ENCODE measurements at places on chromosomes 11 and 22.

- DNase-seq, result no peak
Measured at GRCh38 chr22:44137415-44137814, 43.3 kb upstream of the PARVG start.

- DNase-seq, result no peak
Measured at GRCh38 chr22:38452373-38453065, 2.5 kb downstream of the KCNJ4 start.

DNA sequence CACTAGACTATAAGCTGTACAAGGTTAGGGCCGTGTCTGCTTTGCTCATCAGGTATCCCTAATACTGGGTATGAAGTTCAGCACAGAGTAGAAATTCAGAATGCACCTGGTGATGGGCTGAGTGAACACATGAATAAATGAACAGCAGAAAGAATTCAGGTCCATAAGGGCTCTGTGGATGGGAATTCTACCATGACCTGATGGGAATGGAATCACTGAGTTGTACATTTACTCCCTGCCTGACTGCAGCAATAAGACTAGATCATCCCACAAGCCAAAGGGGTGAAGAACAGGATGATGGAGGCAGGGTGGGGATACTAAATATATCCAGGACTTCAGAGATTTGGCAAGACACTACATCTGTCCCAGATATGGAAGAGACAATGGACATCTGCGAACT lies 86.5 kb upstream of the CSNK2A3 start:
- DNase-seq, result no peak

- DNase-seq, result no peak
Measured at GRCh38 chr11:27207025-27207650, 155.9 kb downstream of the CCDC34 start.

- no peak for DNase-seq
Measured at GRCh38 chr11:41309716-41310115, 149.7 kb downstream of the LRRC4C start.

- peak; percentile 79 for DNase-seq
Measured at GRCh38 chr11:46392421-46393230, 1.1 kb upstream of the CHRM4 start.

DNA sequence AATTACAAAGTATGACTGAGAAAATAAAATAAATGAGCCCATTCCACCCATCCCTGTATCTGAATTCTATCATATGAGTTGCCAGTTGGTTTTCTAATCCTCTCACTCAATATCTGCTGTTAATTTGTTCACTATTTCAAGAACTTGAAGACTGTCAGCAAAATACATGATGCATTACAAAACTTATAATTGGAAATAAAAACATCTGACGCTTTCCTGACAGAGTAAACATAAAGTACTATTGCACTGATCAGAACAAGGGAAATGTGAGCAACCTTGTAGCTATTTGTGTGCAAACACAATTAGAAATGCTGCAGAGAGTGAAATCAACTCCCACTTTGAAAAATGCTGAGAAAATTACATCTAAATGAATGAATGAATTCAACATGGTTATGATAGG lies 97.1 kb downstream of the MPPED2 start:
- no peak for DNase-seq

- DNase-seq, result no peak
Measured at GRCh38 chr22:44424867-44425693, 73.0 kb downstream of the RTL6 start.

GRCh38 chr11:86737737-86738136 lies 62.6 kb upstream of the PRSS23 start:
- DNase-seq, result no peak

GRCh38 chr11:46388619-46389449 lies 2.7 kb downstream of the CHRM4 start:
- DNase-seq, result no peak

DNA sequence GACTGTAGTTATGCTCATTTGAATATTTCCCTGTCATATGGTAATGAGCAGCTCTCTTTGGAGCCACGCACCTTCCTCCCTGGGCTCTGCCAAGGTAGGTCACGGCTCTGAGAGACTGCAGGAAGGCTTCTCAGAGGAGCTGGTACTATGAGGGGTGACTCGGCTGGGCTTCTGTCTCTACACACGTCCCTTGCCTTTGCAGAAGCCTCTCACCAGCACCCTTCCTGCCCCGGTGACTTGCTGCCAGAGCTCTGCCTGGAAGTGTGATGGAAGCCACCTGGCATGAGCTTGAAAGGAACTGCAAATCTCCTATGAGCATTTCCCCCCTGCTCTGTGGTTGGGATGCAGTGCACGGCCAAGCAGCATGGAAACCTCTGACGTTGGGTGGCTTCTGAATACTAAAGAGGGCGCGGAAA lies 74.2 kb downstream of the KIRREL3 start:
- no peak for DNase-seq

GRCh38 chr11:72599325-72600117 lies 74.7 kb downstream of the PDE2A start:
- DNase-seq, result no peak

DNA sequence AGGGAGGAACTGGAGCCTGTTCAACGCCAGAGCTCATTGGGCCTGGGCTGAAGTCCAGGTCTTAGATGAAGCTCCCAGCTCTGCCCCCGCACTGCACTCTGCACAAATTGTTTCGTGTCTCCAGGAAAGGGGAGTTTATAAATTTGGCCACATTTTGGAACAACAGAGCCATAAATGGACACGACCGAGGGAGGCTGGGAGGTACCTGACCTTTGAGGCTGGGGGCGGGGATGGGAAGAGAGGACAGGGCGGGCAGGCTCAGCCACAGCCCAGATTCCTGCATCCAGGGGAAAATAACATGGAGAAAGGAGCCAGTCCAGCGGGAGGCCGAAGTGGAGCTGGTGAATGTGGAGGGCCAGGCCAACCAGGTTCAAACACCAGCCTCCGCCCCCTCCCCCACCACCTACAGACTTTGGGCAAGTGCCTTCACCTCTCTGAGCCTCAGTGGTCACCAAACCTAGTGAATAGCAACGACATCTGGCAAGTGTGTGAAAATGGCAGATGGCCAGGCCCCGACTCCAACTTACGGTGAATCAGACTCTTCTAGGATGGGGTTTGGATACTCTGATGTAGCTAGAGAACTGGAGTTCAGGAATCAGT lies 36.8 kb upstream of the SMTN start:
- DNase-seq, result no peak

Measured in activated T-helper 1 cell treated with anti-CD3 and anti-CD28 coated beads, Interleukin-12 subunit alpha, Interleukin-12 subunit beta, Interleukin-2, Interleukin-4 antibody, amounts not matched to agents 30 ng/mL and 10 ng/mL and 1 ng/mL, durations not matched to agents 14 hours and 24 hours and 36 hours (primary cell).